ENCODE measurements at places on chromosomes 3 and 15.

- no peak for DNase-seq
These were observed 148.2 kb downstream of the ADAMTS9 start for GRCh38 chr3:64539451-64540196.

DNA sequence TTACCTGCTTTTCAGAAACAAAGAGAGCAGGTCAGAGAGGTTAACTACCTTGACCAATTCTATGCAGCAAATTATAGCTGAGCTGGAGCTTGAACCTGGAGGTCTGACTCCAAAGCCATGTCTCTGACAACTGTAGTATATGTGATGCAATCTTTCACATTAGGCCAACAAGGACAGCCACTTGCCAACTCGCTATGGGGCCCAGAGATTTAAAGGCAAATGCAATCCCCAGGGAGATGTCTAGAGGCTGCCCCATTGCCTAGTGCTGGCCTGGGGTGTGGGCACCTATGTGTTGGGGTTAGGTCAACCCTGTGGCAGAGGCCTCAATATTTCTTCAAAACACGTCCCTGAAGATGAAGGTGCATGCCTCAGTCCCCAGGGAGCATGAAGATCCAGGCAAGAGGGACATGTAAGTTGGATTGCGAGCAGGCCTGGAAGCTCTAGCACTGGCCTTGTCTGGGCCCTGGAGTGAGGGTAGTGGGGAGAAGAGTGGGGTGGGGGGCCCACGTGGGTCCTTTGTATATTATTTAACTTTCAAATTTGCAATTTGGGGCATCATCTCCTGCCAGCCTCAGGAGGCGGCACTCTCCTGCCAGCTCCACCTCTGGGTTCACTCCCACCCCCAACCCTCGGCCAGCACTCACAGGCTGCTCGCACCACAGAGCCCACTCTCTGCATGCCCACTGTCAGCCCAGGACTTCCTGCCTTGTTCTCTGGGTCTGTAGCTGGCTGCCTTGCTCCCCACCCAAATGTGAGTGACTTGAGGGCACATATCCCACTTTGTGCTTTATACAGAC lies 64.3 kb downstream of the SLC12A8 start:
- DNase-seq = no peak

DNA sequence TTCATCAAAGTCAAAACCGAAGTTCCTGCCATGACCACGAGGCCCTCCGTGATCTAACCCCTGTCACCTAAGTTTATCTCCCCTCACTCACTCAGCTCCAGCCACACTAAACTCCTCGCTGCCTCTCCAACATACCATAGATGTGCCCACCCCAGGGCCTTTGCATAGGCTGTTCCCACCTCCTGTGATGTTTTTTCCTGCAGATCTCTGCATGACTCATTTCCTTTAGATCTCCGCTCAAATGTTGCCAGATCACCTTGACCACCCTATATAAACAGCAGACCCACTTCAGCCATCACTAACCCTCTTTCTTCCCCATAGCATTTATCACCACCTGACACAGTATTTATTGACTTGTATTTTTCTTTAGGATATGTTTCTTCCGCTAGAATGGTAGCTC lies 58.5 kb downstream of the HRH1 start:
- no peak for DNase-seq

DNA sequence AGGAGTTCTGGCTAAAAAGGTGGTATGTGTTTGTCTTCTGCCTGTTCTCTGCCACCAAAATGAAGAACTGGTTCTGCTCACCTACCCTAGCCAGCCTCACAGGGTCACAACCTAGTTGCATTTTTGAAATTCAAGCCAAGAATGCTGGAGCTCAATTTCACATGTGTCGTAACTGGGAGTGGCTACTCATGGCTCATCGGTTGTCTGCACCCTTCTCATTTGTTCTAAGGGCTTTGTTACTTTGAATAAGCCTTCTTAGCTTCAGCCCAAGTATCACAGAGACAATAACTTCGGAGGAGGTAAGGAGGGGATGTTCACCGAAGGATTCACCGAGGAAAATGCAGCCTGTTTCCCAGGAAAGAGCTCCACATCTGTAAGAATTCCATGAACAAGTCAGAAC lies 134.3 kb upstream of the RARB start:
- DNase-seq = no peak

GRCh38 chr3:48694610-48695392 lies 9.1 kb upstream of the NCKIPSD start:
- no peak for DNase-seq

DNA sequence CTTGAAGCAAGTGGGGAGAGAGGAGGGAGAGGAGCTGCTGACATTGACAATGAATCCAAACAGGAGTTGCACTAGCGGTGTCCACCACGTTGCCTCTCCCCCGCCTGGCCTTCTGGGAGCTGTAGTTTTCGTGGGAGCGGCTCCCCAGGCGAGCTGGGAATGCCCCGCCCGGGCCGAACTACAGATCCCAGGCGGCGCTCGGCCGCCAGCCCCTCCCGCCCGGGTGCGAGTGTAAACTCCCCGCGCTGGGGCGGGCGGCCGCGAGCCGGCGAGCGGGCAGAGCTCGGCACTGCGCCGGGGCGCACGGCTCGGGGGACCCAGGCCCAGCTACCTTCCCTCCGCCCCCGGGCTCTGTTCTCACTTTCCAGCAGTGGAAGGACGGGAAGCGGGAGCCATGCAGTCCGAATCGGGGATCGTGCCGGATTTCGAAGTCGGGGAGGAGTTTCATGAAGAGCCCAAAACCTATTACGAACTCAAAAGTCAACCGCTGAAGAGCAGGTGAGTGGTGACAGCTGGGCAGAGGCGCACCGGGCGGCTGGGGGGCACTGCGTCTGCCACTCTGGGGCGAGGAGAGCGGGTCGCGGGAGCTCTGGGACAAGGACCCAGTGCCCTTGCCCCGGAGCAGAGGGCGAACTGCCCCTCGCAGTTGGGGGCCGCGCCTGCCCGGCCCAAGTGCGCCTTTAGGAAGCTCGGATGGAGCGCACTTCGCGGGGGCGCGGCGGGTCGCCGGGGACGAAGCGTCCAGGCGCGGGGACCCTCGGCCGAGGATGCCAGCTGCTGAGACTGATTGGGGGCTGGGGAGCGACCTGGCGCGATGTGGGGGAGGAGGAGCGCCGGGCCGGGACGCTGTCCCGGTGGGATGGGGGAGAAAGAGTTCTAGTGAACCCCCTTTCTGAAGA lies at the start of gene MITF:
TSS of gene MITF (plus strand) at position 261 of the 899 bp plus-strand sequence. CDS start at position 395, 134 bp downstream.
- DNase-seq = no peak

DNA sequence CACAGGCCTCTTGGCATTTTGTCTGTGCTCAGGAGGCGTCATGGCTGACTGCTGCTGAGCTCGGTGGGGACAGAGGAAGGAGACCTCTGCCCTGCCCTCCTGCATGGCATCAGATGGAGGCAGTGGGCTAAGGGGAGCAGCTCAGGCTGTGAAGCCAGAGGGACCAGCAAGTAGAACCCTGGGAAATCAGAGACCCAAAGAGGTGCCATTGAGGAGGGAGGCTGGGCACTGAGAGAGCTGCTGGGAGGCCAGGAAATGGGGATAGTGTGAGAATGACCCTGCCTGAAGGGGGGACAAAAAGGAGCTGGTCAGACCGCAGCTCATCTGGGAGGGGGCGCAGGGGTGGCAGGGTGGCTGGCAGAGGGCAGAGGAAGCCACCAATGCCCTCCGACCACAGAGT lies 136.8 kb downstream of the FBLN2 start:
- no peak for DNase-seq

All from OCI-LY7 (cell line).